ENCODE measurements at places on chromosomes 2 and 18.

DNA sequence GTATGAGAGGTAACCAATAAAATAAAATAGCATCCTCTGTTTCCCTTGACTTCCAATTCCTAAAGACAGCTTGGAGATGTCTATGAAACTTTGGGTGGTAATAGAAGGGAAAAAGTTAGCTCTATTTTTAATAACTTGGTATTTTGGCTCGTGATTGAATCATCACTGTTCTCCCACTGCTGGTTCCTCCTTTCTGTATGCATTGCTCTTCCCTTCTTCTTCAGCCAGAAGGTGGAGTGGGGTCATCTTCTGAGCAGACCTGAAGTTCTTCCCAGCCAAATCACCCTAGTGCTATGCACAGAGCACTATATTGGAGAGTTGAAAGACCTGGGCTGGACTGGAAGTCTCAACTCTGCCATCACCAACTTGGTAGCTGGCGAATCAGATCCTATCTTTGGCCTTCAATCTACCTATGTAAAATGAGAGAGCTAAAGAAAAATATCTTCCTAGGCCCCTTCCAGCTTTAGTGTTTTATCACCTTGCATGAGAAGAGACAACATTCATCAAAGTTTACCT is 54.1 kb downstream of the CPO start:
- no peak for DNase-seq

GRCh38 chr18:63259567-63260379 is 59.8 kb downstream of the BCL2 start:
- no peak for DNase-seq

- no peak for DNase-seq
Observed at GRCh38 chr2:85011747-85012146, 40.8 kb downstream of the KCMF1 start.

- DNase-seq, result no peak
Observed at GRCh38 chr2:29114586-29114945, 649 bp upstream of the CLIP4 start.

DNA sequence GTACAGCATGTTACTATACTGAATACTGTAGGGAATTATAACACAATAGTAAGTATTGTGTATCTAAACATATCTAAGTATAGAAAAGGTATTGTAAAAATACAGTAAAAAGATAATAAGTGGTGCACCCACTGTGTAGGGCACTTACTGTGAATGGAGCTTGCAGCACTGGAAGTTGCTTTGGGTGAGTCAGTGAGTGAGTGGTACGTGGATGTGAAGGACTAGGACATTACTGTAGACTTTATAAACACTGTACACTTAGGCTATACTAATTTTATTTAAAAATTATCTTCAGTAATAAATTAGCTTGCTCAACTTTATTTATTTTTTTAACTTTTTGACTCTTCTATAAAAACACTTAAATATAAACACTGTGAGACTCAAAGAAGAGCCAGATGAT is 82.6 kb downstream of the MTA3 start:
- no peak for DNase-seq

GRCh38 chr2:231987124-231987727 is 25.7 kb downstream of the DIS3L2 start:
- peak; percentile 21 for DNase-seq

Measured in fibroblast of skin of left quadriceps (primary cell).